ENCODE measurements at places on chromosomes 11 and 22.

- no peak for DNase-seq
These were observed 22.2 kb downstream of the TSKU start for GRCh38 chr11:76805206-76805913.

GRCh38 chr11:69658626-69659450 is 16.3 kb downstream of the LTO1 start:
- DNase-seq = no peak

GRCh38 chr11:69462106-69462951 is 19.1 kb upstream of the LINC01488 start:
- DNase-seq = peak; percentile 41

GRCh38 chr11:70135625-70136059 is 57.5 kb downstream of the ANO1 start:
- DNase-seq = peak; percentile 34

GRCh38 chr11:2562890-2563212 is 118.0 kb downstream of the KCNQ1 start:
- DNase-seq = no peak

DNA sequence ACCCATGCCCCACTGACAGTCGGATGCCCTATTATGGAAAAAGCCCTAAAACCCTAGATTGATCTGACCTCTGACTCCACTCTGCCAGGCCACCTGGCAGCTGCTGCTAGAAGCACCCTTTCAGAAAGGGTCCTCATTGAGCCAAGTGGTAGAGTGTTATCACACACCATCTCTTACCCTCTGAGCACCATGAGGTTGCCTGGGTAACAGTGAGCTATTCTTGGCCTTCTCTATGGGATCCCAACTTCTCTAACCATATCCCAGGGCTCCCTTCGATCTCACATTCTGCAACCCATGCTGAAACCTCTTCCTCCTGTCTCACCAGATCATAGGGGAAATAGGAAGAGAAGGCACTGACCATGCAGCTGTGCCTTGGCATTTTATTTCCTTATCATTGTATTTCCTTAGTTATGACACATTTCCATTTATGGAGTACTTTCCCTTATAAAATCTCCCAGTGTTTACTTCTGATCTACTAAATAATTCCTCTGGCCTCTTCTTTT is 52.7 kb downstream of the MPPED2 start:
- no peak for DNase-seq

- DNase-seq = no peak
These were observed 110.2 kb downstream of the PKNOX2 start for GRCh38 chr11:125274774-125275173.

DNA sequence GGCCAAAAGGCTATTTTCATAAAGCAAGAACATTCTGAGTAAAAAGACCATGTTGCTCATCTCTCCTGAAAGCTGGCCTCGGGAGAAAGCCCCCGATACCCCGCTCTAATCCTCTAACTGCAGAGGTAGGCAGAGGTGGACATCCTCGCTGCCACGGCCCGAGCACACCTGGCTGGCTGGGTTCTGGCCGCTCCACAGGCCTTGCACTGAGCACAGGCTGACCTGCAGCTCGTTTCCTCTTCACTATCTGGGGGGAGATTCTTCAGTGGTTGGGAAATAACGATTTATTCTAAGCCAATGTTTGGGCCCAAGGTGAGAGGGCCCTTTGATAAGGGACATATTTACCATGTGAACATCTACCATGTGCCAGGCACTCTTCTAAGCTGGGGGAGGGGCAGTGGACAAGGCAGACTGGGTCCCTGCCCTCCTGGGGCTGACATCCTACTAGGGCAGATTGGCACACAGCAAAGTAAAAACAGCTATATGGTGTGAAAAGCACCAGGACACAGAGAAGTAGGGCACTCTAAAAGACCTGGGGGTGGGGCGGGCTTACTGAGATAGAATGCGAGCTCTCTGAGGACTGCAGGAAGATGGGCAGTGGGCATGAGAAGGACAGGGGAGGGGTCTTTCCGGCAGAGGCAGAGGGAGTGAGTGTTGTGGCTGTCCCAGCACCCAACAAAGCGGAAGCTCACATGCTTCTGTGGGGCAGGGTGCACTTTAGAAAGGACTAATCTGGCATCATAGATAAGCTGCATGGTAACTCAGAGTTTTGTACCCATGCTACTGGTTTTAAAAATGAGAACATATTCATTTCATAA is 65.5 kb upstream of the ARFGAP3 start:
- no peak for DNase-seq

- DNase-seq = peak; percentile 55
These were observed 11.5 kb upstream of the FADD start for GRCh38 chr11:70191495-70192140.

- DNase-seq = no peak
These were observed 37.8 kb upstream of the CCDC179 start for GRCh38 chr11:22898036-22898435.

GRCh38 chr11:26909991-26910591 is 83.8 kb upstream of the FIBIN start:
- no peak for DNase-seq

GRCh38 chr22:23696326-23696851 is 5.6 kb downstream of the RGL4 start:
- DNase-seq = no peak

DNA sequence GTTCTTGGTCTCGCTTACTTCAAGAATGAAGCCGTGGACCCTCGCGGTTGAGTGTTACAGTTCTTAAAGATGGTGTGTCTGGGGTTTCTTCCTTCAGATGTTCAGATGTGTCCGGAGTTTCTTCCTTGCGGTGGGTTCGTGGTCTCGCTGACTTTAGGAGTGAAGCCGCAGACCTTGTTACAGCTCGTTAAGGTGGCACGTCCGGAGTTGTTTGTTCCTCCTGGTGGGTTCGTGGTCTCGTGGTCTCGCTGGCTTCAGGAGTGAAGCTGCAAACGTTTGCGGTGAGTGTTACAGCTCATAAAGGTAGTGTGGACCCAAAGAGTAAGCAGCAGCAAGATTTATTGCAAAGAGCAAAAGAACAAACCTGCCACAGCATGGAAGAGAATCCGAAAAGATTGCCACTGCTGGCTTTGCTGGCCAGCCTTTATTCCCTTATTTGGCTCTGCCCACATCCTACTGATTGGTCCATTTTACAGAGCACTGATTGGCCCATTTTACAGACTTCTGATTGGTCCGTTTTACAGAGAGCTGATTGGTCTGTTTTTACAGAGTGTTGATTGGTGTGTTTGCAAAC is 27.1 kb upstream of the NXPE2 start:
- DNase-seq = no peak

DNA sequence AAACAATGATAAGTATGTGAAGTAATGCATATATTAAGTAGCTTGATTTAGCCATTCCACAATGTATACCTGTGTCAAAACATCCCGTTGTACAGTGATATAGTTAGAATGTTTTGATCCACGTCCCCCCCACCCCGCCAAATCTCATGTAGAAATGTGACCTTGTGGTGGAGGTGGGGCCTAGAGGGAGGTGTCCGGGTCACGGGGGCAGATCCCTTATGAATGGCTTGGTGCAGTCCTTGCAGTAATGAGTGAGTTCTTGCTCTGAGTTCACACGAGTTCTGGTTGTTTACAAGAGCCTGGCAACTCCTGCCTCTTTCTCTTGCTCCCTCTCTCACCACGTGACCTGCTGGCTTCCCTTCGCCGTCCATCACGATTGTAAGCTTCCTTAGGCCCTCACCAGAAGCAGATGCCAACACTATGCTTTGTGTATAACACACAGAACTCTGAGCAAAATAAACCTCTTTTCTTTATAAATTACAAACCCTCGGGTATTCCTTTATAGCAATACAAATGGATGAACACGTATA is 41.6 kb downstream of the FANCF start:
- DNase-seq = no peak
